ENCODE measurements at places on chromosomes 2 and 18.
A peak's percentile ranks its signal among the peaks of the same experiment; 100 is the strongest.

DNA sequence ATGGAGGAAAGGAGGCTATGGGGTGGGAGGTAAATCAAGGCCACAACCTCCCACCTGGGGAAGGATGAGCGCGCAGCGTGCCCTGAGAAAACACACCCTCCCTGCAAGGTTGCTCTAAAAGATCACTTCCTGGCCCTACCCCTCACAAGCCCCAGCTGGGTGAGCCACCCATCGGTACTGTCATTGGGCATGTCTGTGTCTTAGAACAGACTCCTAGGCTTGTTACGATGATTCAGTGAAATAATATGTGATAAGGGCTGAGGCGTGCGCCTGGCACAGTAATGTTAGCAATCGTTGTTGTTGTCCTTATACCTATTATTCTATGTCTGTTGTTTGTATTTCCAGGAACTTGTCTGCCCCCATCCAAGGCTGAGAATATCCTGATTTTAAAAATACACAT lies 175.1 kb downstream of the ZFP36L2 start:
- DNase-seq, result peak; percentile 11

DNA sequence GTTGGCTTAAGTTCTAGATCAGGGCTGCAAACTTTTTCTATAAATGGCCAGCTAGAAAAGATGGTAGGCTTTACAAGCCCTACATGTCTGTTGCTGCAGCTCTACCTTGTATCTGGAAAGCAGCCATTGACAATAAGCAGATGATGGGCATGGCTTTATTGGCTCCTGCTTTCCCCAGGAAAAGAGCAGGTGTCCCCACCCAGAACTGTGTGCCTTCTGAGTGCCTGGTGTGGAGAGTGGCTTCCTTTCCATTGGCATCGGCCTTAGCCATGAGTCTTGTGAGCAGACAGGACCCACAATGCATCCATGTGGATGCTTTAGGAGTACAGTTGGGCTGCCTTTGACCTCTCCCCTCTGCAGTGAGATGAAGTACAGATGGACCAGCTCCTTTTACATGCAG lies 120.2 kb downstream of the CD8B2 start:
- DNase-seq, result no peak

DNA sequence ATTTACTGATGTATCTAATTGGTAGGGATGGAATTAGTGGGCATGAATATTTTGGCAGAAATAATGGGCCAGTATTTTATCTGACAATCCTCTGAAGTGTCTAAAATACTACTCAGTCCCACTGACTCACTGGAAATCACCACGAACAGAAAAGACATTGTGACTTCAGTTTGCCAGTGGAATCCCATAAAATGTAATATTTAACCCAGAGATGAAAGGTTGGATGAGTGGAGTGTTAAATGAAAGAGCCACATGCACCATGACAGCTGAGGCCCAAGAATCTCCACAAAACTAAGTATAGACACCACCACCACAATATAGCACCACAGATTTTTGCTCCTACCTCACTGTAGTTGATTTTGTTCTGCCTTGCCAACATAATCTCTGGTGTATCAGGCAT lies 103.9 kb downstream of the NEB start:
- DNase-seq, result no peak

DNA sequence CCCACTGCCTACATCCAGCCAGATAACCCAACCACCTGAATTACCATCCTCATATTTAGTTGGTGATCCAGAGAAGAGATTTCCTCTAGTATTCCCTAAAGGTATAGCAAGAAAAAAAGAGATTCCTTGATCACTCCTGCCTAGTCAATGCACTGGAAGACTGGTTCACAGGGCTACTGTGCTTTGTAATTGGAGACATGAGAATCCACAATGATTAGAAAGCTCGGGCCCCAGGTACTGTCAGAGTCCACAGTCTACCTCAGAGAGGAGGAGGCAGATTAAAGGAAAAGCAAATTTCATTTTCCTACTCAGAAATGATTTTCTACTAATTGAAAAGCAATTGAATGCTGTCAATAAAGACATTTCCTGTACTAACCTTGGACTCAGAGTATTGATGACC lies 22.3 kb downstream of the SULT1C3 start:
- DNase-seq, result no peak

GRCh38 chr2:69122271-69122670 lies 109.3 kb downstream of the ANTXR1 start:
- DNase-seq, result no peak

- peak; percentile 8 for DNase-seq
Measured at GRCh38 chr2:70515938-70516337, 37.7 kb downstream of the TGFA start.

DNA sequence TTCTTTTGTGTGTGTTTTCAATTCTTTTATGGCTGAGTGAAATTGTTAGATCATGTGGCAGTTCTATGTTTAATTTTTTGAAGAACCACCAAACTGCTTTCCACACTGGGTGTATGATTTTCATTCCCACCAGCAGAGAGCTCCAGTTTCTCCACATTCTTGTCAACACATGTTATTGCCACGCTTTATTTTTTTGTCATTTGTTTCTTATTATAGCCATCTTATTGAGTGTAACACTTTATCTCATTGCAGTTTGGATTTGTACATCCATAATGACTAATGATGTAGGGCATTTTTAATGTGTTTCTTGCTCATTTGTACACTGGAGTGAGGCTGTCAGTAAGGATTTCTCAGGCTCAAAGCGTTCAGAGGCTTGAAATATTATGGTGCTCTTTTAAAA lies 184.2 kb downstream of the PIEZO2 start:
- no peak for DNase-seq

- peak; percentile 53 for DNase-seq
Measured at GRCh38 chr2:234393354-234393753, 103.5 kb downstream of the ARL4C start.

DNA sequence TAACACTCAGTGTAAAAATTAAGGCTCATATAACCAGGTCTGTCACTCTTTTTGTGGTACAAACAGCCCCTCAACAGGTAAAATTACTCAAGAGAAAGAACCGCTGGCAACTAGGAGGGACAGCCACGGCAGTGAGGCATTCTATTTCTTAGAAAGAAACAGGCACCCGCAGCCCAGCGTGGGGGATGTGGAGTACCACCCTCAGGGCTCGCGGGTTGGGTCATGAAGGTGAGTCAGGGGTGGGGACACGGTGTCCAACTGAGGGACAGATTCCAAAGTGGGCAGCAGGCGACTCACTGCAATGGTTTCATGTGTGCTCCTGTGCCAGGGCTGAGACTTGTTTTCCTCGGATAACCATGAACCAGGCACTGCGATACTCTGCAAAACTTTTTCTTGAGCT lies 129.4 kb downstream of the DTNB start:
- no peak for DNase-seq

- DNase-seq, result no peak
Measured at GRCh38 chr2:3575534-3576262, 638 bp downstream of the RPS7 start.

DNA sequence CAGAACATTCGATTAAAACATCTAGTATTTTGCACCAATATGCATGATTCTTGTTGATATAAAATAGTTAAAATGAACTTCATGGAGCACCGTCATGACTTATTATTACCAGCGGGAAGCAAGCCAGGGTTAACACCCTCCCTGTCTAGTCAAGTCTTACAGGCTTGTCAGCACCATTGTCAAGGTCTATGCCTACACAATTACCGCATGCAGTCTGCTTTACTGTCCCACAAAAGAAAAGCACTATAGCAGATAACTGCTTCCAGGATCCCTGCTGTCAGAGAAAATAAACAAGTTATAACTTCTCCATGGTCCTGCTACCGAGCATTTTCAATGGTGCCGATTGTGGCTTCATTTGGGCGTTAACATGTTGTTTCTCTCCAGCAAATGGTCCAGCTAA lies 968.0 kb upstream of the FAM98A start:
- DNase-seq, result no peak

GRCh38 chr2:240172071-240172895 lies 31.8 kb upstream of the OTOS start:
- DNase-seq, result no peak

DNA sequence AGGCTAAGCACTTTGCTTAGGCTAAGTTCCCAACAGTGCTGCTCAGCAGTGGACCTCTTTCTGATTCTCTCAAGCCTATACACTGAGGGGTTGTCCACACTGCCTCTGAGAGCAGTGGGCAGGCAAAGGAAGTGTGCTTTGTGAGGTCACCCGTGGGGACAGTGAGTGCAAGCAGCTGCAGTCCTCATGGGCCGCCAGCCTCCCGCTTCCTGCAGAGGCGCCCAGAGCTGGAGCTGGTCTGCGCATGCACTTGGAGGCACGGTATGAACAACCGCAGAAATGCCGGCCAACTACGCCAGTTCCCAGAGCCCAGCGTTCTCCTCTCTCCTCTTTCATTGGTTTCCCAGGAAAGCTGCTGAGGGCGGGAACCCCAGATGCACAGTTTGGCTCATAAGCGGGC lies 149.5 kb upstream of the DLX2 start:
- DNase-seq, result no peak

DNA sequence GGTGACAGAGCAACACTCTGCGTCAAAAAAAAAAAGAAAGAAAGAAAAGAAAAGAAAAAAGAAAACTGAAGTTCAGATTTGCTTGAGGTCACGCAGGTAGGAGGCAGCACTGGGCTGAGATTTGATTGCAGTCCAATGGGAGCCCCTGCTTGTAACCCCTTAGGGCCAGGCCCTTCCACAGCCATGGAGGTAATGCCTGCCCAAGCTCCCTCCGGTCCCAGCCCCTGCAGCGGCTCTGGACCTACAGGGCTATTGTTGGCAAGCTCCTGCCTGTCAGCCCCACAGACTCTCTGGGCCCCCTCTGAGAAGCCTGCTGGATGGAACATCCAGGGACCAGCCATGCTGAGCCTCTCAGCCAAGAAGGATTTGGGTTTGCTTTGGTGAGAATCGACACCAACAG lies 12.2 kb downstream of the ZFP36L2 start:
- no peak for DNase-seq

DNA sequence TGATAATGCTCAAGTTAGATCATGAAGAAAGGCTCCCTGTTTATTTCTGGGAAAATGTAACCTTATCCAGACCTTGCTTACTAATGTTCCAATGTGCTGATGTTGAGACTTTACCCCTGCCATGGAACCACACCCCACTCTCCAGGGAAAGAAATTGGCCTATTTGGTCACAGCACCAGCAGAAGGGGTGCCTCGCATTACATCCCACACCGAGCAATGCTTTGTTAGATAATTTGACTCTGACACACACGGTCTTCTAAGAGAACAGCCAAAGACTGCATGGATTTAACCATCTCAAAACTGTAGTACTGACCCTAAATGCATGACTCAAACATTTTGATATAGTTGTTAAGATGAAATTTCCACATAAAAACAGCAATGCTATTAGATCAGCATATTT lies 152.1 kb upstream of the CCDC150 start:
- DNase-seq, result no peak

DNA sequence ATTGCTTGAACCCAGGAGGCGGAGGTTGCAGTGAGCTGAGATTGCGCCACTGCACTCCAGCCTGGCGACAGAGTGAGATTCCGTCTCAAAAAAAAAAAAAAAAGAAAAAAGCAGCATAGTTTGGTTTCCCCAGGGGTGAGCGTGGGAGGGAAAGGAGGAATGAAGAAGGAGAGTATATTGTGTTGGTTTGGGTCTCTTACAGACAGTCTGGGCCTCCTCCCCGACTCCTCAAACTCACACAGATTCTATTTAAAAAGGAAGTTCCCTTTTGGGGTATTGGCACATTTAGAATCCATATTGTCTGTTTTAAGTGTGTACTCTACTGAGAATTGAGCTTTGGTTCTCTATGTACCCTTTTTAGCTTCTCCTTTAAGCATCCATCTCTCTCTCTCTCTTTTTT lies 27.4 kb upstream of the SLC20A1 start:
- no peak for DNase-seq

DNA sequence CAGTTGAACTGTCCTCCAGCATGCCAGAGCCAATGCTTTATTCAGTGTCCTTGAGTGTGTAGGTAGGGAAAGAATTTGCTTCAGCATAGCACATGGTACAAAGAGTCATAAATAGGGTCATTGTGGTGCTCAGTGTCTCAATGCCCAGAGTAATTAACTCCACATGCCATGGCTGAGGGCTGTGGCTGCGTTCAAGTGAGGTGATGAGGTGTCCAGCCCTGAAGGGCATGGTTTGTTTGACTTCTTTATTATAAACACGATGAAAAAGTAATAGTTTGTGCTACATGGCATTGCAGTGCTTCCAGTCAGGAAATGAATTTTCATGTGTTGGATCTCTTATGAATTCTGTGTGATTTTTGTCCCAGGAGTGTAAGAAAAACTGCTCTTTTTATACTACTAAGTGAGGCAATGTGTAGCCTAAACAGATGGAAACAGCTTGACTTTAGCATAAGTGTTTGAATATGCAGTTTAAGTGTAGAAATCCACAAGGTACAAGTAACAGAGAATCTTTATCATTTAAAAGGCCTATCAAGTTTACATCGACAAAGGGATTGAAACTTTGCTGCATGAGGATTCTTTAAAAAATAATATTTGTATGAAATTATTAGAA lies 507.9 kb upstream of the CDH2 start:
- no peak for DNase-seq

DNA sequence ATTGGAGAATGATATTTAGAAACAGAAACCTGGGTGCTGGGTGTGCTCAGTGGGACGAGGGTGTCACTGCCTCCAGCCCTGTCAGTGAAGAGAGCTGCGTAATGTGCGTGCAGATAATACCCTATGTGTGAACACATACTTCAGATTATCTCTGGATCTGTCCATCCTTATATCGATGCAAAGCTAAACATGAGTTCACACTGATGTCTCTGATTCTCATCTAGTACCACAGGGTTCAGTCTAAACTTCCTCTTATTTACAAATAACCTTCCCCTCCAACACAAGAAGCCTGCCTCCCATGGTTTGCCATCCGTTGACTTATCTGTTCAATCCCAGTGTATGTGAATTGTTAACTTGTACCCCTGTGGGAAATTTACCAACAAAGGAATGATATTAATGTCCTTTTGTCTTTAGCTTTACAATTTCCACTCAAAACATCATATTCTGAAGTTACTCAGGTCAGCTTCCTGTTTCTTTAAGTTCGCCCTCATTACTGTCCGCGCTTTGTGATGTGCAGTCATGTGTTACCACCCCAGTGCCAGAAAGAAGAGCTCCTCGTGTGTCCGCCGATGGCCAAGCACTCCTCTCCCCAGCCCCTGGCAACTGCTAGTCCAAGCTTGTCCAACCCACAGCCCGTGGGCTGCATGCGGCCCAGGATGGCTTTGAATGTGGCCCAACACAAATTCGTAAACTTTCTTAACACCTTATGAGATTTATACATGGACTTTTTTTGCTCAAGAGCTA lies 108.2 kb downstream of the RTP5 start:
- DNase-seq, result no peak

GRCh38 chr18:5425721-5426120 lies 118.1 kb downstream of the EPB41L3 start:
- DNase-seq, result no peak

All from CD4-positive, alpha-beta T cell treated with Interleukin-4 for 4 hours (primary cell).